Activated CD4-positive, alpha-beta T cell treated with anti-CD3 and anti-CD28 coated beads, Interleukin-2, amount 50 U/mL, for 1 hour (primary cell): ENCODE measurements at places on chromosomes 2 and 18.

DNA sequence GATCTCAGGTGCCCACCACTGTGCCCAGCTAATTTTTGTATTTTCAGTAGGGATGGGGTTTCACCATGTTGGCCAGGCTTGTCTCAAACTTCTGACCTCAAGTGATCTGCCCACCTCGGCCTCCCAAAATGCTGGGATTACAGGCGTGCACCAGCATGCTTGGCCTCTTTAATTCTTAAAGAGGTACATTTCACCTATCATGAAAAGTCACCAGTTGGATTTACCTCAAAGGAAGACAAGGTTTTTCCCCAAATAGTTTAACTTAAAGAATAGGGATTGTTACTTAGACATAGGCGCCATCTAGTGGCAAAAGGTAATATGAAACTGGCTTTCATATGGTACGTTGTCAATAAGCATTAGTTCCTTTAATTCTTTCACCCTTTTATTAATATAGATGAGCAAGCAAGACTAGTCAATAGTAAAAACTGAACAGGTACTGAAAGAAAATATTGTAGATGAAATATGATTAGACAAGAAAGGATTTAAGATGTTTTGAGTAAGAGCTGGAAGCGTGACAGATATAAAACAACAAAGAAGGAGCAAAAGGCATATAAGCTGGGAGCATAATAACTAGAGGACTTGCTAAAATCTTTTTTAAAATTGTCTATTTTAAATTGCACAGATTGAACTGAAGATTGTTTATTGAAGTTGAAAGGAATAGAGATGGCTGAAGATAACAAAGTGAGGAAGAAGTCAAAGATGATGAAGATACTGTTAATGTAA, 35.0 kb upstream of the PSMD14 start:
- no peak for DNase-seq

DNA sequence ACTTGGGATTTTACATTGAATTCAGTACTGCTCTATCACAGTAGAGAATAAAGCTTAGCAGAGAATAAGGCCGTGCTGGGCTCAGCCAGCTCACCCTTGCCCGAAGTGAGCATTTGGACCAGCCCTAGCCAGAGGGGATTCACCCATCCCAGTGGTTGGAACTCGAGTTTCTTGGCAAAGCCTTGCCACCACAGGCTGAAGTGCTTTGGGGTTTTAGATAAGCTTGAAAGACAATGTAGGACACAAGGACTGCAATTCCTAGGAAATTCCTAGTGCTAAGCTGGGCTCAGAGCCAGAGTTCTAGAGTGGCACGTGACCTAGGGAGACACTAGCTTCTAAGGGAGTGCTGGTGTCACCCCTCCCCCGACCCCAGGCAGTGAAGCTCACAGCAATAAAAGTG, 28.0 kb downstream of the SERPINB11 start:
- no peak for DNase-seq

DNA sequence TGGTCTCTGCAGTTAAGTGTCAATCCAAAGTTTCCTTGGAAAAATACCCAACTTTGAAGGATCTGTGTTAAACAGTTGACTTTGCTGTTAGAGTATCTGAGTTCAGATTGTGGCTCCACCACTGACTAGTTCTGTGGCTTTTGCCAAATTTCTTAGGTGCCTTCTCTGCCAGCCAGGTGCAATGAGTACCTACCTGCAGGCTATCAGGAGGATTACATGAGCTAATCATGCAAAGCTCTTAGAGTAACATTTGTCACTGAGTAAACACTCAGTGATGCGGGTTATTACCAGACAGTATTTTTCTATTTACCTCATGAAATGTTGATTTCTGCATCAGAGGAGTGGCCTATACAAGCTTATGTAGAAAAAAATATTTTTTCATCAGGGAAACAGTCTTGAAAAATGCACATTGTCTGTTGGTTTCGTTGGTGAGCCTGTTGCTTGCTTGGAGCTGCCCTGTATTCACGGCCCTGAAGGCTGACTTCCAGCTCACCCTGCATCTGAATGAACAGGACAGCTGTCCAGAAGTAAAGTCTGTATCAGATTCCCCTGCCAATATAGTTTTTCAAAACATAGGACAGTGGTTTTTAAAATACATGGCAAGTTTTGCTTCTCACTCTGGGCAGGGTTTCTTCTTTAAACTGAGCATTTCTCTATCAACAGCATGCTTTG, 235.1 kb downstream of the CDCA7 start:
- DNase-seq, result no peak

- DNase-seq, result no peak
Measured at GRCh38 chr2:226623587-226624368, 175.8 kb downstream of the IRS1 start.

GRCh38 chr2:198004173-198004572, 199.8 kb downstream of the PLCL1 start:
- no peak for DNase-seq

DNA sequence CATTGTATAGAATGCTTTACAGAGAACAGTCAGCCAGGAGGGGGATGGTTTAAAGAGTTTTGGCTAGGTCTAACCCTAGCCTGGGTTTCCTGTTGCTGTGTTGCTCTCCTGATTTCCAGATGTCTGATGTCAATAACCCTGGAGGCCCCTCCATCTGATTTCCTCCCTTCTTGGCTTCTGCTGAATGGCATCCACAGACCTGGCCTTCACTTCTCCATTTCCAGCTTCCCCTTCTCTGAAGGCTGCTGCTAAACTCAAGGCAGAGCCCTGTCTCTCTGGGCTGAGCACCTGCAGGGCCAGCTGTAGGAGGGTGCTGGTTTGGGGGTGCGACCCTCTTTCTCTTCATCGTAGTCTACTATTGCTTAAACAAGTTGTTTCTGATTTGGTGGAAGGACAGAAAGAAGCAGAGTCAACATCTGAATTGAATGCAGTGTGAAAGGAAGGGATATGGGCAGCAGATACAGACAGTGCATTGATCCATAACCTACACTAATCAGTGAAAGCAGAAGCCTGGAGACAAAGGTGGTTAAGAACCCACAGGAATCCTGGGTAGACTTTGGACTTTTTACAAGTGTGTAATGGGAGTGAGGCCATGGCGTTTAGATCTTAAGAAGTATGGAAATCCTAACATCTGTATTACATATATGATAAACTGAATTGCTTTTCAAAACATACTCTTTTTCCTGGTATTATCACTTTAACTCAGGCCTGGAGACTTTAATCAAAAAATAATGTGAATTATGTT, 153.6 kb downstream of the HRH4 start:
- DNase-seq, result no peak

DNA sequence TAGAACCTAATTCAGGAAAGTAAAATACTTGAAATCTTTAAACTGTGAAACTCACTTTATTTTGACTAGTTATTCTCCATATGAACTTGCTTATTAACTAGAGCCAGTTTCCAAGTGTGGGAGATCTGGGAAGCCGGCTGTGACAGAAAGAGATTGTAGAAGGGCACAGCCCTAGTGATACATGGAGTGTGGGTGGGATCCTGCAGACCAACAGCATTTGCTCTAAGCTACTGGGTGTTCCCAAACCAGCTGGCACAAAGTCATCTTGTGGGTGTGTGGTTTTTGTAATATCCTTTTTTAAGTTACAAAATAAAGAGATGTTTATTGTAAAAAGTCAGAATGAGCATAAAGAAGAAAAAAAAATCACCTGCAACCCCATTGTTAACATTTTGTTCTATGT, 3.4 kb downstream of the DUSP19 start:
- no peak for DNase-seq

- DNase-seq, result no peak
Measured at GRCh38 chr2:1891147-1891546, 146.8 kb upstream of the PXDN start.

DNA sequence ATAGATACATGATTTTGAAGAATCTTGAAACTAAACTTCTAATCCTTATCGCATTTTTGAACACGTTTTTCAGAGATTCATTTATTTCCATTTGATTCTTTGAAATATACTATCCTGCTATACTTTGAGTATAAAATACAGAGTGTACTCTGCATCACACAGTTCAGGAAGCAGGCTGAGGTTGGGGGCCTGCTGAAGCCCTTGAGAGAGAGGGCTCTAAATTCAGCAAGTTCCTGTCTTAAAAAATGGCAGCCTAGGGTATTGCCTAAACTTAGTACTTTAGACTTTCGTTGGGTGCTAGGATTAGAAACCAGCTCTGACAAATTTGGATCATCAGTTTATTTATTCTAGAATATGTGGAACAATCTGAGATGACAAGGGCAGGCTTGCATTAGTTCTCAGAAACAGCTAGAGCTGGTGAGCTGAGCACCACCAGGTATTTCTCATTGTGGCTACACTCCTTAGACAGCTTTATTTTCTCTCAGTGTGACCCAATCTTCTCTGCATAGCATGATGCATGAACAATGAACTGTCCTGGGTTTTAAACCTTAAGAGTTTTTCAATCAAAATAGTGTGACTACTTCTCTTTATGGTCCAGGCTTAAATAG, 49.1 kb downstream of the TFPI start:
- no peak for DNase-seq

DNA sequence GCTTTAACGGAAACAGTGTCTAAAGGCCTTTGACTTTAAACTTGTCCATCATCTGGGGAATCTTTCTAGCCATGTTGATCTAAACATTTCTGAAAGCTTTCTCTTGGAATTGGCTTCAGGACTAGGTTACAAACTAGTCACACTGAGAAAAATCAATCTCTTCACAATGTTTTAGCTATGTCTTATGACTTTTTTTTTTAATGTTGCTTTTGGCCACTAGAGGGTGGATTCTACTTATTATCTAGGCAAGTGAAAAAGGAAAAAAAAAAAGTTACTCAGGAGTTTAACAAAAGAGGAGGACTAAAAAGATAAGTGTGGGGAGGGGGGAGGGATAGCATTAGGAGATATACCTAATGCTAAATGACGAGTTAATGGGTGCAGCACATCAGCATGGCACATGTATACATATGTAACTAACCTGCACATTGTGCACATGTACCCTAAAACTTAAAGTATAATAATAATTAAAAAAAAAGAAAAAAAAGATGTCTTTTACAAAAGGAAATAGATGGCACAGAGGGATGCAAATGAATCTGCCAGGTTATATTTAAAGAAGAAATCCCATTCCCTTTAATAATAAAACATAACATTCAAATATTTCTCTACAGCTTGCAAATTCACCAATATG, 160.4 kb upstream of the PID1 start:
- DNase-seq, result no peak

DNA sequence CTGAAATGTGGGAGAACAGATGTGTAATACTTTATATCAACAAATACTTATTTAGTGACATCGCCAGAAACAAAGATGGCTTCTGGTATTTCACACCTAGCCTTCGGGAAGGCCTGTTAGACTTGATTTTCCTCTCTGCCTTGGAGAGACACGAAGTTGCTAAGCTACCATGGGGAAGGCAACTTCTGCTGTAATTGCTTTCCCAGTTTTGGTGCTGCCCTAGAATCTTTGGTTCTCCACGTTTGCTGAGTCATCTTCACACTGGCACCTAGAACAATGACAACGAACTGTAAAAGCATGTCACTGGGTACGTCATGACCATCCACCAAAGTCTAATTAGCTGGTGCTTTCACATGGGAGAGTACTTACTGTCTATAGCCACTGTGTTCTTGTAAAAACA, 58.7 kb upstream of the ACTR3 start:
- no peak for DNase-seq

- DNase-seq, result no peak
Measured at GRCh38 chr2:214545898-214546542, 135.2 kb downstream of the VWC2L start.

GRCh38 chr18:31828613-31829012, 67.9 kb upstream of the SLC25A52 start:
- no peak for DNase-seq

DNA sequence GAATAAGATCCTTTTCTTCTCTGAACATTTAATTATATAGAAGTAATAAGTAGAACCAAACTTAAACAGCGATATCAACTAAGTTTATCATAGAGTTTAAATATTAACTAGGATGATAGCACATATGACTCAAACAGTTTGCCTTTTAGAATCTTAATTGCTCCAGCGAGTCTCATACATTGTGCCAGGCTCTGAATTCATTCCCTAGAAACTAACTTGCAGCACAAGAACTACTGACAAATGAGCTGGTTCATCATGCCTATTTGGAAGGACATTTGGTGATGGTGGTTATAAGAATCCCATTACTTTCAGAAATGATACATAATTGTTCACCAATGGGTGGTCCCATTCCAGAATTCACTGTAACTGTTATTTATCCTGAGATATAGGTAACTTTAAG, 1026.6 kb upstream of the DDX18 start:
- no peak for DNase-seq

- DNase-seq, result no peak
Measured at GRCh38 chr18:77099485-77100370, 32.9 kb downstream of the MBP start.

- DNase-seq, result no peak
Measured at GRCh38 chr2:95348609-95349567, 51.7 kb downstream of the KCNIP3 start.

- no peak for DNase-seq
Measured at GRCh38 chr18:59902131-59902992, 2.6 kb downstream of the PMAIP1 start.

DNA sequence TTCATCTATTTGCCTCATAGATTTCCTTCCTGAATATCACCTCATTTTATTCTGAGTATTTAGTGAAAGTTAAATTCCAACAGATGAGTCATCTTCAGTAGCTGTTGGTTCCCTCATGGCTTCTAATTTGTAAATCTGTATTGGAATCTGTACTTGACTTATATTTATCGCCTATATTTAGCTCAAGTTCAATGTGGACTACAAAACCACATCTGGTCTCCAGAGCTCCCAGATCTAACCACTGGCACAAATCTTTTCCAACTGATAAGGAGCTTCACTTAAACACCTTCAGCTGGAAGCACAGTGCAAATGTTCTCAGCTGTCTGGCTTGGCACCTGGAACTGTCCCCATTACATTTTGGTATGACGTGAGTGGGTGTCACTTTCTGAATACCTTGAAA, 82.8 kb upstream of the DSEL start:
- DNase-seq, result no peak

GRCh38 chr18:78126536-78126935, 853.1 kb upstream of the SALL3 start:
- DNase-seq, result no peak

GRCh38 chr2:134023854-134024253, 230.0 kb upstream of the MGAT5 start:
- DNase-seq, result no peak

- DNase-seq, result no peak
Measured at GRCh38 chr2:222257645-222258044, 41.2 kb downstream of the PAX3 start.

- DNase-seq, result no peak
Measured at GRCh38 chr2:45069684-45070083, 60.4 kb upstream of the SIX2 start.

GRCh38 chr2:96800061-96801004, 15.7 kb upstream of the CNNM3 start:
- no peak for DNase-seq
